ENCODE measurements at places on chromosomes 3 and 15. TPM values are rescaled to one million over a fixed set of nuclear protein-coding genes. Genes with fewer than 3 reads are reported as not detected.

The GOLGA8T gene
- 0.05 TPM for polyA plus RNA-seq

The TXNRD3 gene
- polyA plus RNA-seq = 4.3 TPM

The SCAANT1 gene
- not detected for polyA plus RNA-seq

The BOC gene
- polyA plus RNA-seq = 26.6 TPM

The PLIN1 gene
- polyA plus RNA-seq = 1.3 TPM

The P2RY12 gene
- polyA plus RNA-seq = 0.16 TPM

The POPDC2 gene
- 1.4 TPM for polyA plus RNA-seq

Measured in esophagus (tissue), 2 donors.